Upper lobe of right lung (tissue), 1 donor: ENCODE measurements at places on chromosomes 11 and 22. TPM values are rescaled to one million over a fixed set of nuclear protein-coding genes. Genes with fewer than 3 reads are reported as not detected.

DNA sequence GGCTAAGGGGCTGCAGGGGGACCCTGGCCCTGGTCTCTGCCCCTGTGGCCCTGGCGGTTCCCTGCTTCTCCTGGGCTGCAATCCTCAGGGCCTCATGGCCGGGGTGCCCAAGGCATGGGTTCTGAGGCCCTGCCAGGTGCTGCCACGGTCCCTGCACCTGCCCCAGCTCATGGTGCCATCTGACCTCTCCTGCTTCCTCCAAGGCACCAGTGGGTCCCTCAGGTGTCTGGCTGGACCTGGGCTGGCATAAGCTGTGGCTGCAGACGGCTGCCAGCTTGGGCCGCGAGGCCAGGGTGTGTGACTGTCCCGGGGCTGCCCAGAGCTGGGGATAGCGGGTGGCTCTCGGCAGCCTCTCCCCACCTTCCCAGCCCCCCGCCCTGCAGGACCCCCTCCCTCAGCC, 2.0 kb downstream of the INS start:
- DNase-seq = no peak
- no peaks in the 10 kb centered on the region for H3K4me1 ChIP-seq
- H3K36me3 ChIP-seq = no peaks in the 10 kb centered on the region
- H3K27me3 ChIP-seq = peaks cover 30% of the 10 kb centered on the region
- no peak overlapping the region for H3K4me3 ChIP-seq

GRCh38 chr22:37672206-37672919, 3.1 kb upstream of the LGALS1 start:
- no peak for DNase-seq
- no peaks in the 10 kb centered on the region for H3K36me3 ChIP-seq
- H3K4me1 ChIP-seq = peaks cover 32% of the 10 kb centered on the region
- H3K4me3 ChIP-seq = no peak overlapping the region

- peaks cover 7% of the 10 kb centered on the region for H3K4me1 ChIP-seq
- H3K27me3 ChIP-seq = no peaks in the 10 kb centered on the region
- DNase-seq = no peak
- H3K36me3 ChIP-seq = peaks cover 53% of the 10 kb centered on the region
- no peak overlapping the region for H3K27ac ChIP-seq
These were observed 22.2 kb downstream of the TREH start for GRCh38 chr11:118657238-118657637.

DNA sequence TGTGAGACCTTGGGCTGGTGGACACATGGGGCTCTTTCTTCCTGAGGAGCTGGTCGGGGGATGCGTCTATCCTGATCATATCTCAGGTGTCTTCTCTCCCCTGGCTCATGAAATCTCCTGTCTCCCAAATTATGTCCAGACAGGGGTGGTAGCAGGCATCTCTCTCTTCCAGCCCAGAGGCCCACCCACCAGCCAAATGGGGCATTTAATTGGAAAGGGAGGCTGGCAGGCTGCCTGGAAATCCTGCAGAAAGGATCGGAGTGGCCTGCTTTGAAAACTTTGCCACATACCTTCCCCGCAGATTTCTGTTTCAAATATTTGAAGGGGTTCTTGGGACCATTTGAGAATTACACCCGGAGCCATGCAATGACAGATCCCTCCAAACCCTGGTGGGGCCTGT, 37.4 kb downstream of the SMIM38 start:
- H3K36me3 ChIP-seq = no peaks in the 10 kb centered on the region
- H3K27me3 ChIP-seq = no peaks in the 10 kb centered on the region
- no peaks in the 10 kb centered on the region for H3K4me1 ChIP-seq

The MMP27 gene
- total RNA-seq = not detected

The DNHD1 gene
- 14.5 TPM for total RNA-seq

The CAPN5 gene
- total RNA-seq = 6.5 TPM

DNA sequence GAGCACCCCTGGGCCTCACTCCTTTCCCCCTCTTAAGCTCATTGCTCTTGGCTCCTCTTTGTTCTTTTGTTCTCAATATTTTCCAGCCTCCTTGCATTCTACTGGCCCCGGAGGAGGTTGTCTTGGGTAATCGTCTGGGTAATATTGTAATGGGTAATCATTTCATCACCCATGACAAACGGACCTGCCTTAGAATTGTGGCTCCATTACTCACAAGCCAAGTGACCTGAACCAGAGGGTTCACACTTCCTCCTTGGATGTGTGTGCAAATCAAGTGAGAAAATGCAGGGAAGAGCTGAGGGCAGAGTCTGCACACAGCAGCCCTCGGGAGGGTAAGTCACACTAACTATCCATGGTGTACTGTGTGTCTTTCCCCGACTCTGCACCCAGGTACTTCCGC, 305.0 kb downstream of the BUD13 start:
- no peaks in the 10 kb centered on the region for H3K36me3 ChIP-seq
- H3K4me3 ChIP-seq = no peak overlapping the region
- H3K4me1 ChIP-seq = no peaks in the 10 kb centered on the region
- no peak overlapping the region for H3K27ac ChIP-seq
- no peaks in the 10 kb centered on the region for H3K27me3 ChIP-seq

The SHANK2 gene
- 62.5 TPM for total RNA-seq

DNA sequence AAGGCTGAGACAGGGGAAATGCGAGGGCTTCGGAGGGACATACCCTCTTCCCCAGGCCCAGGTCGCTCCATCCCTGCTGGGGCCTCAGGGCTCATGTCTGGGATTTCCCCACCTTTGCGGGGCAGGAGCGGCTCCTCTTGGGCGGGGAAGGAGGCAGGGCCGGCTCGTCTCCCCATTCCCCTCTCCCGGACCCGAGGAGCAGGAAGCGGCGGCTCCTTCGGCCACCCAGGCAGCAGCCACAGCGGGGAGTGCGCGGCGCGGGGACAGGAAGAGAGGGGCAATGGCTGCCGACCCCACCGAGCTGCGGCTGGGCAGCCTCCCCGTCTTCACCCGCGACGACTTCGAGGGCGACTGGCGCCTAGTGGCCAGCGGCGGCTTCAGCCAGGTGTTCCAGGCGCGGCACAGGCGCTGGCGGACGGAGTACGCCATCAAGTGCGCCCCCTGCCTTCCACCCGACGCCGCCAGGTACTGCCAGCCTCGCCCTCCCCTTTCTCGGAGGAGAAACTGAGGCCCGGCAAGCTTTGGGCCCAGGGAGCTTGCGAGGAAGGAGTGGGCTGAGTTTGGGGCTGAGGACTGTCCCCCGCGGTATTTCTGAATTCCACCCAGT, at the start of gene ANKK1:
Gene ANKK1 (plus strand): TSS at position 175 of the 607 bp plus-strand sequence. CDS start 106 bp downstream, at position 281.
- no peaks in the 10 kb centered on the region for H3K4me1 ChIP-seq
- no peak within 1 kb of the TSS for H3K4me3 ChIP-seq
- H3K27ac ChIP-seq = no peak within 1 kb of the TSS
- peaks cover 40% of the 10 kb centered on the region for H3K27me3 ChIP-seq

GRCh38 chr11:9748361-9748970, 84.6 kb downstream of the SWAP70 start:
- peaks cover 41% of the 10 kb centered on the region for H3K36me3 ChIP-seq
- H3K27ac ChIP-seq = peak overlapping the region; percentile 20
- no peak overlapping the region for H3K4me3 ChIP-seq

The ART1 gene
- total RNA-seq = 0.29 TPM

The TMEM258 gene
- 94.0 TPM for total RNA-seq

- no peak overlapping the region for H3K4me3 ChIP-seq
- H3K36me3 ChIP-seq = no peaks in the 10 kb centered on the region
- H3K27ac ChIP-seq = no peak overlapping the region
- H3K27me3 ChIP-seq = no peaks in the 10 kb centered on the region
These were observed 12.0 kb downstream of the PRSS23 start for GRCh38 chr11:86812322-86812670.

The TSPAN18 gene
- 46.4 TPM for total RNA-seq

- no peak for DNase-seq
- no peaks in the 10 kb centered on the region for H3K4me1 ChIP-seq
- no peaks in the 10 kb centered on the region for H3K36me3 ChIP-seq
- H3K27me3 ChIP-seq = no peaks in the 10 kb centered on the region
- no peak overlapping the region for H3K27ac ChIP-seq
These were observed 128.0 kb upstream of the ANO1 start for GRCh38 chr11:69950120-69950519.

DNA sequence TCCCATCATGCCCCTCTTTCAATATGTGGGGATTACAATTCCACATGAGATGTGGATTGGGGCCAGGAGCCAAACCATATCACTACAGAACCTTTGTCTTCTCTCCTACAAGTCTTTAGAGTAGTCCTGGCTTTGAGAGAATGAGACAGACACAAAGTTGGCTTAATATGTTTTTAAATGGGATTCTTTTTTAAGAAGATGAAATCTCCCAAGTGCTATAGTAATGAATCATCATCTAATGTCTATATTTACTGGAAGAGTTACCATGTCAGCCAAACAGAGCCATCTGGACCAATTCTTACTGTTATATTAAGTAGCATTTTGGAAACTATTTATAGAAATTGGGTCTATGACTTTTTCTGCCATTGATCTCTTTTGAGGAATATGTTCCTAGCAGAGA, 38.1 kb upstream of the CARD18 start:
- no peak overlapping the region for H3K27ac ChIP-seq
- H3K36me3 ChIP-seq = no peaks in the 10 kb centered on the region
- no peak for DNase-seq
- no peaks in the 10 kb centered on the region for H3K4me1 ChIP-seq
- H3K4me3 ChIP-seq = no peak overlapping the region

The TRIM34 gene
- 10.4 TPM for total RNA-seq

The TMEM9B gene
- 64.9 TPM for total RNA-seq

DNA sequence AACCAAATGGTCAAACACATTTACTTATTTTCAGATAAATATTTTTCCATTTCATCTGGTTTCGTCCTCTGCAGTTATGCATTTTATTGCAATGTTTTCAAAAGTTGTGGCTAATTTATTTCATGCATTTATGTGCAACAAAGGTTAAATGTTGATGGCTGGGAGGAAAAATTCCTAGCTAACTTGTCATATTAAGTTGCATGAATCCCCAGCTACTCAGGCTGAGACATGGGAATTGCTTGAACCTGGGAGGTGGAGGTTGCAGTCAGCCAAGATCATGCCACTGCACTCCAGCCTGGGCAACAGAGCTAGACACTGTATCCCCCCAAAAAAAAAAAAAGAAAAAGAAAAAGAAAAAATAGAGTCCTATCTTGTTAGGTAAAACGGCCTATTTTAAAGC, 1862.4 kb upstream of the RAG2 start:
- H3K36me3 ChIP-seq = no peaks in the 10 kb centered on the region
- no peak overlapping the region for H3K4me3 ChIP-seq
- peaks cover 14% of the 10 kb centered on the region for H3K4me1 ChIP-seq

The ANO9 gene
- 22.4 TPM for total RNA-seq

- H3K4me3 ChIP-seq = peak overlapping the region; percentile 59
- DNase-seq = no peak
- H3K27me3 ChIP-seq = no peaks in the 10 kb centered on the region
- peaks cover 6% of the 10 kb centered on the region for H3K4me1 ChIP-seq
- H3K27ac ChIP-seq = no peak overlapping the region
These were observed 889 bp upstream of the DMC1 start for GRCh38 chr22:38570779-38571364.

The A4GALT gene
- 25.7 TPM for total RNA-seq

DNA sequence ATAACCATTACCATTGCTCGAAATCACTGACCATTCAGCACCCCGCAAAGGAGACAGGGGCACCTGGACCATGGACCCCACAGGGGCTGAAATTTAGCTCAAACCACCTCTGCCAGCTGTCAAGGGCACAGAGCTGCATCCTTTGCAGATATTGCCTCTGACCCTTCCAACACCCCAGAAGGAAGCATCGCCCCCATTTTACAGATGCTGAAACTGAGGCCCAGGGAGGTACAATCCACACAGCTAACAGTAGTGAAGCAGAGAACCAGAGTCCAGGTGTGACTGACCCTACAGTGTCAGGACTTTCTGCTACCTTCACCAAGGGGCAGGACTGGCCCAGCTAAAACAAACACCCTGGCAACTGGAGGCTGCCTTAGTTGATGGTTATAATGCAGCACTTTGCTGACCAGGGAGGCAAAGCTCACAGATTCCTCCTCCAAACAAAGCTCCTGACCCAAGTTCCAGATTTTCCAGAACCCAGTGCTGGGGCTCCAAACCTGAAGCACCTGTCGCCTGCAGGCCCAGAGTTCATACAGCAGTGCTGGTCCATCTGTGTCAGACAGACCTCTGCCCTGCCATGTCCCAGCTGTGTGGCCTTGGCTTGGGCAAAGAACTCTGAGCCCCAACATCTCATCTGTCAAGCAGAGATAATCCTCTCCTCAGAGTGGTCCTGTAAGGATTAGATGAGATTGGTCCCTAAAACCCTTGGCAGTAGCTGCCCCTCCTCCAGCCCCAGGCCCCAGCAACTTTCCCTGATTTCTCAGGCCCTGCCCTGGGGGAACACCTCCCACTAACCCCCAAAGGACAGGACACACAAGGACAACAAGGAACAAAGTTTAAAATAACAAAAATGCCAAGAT, 15.2 kb upstream of the ARAP1 start:
- no peaks in the 10 kb centered on the region for H3K36me3 ChIP-seq
- no peak overlapping the region for H3K4me3 ChIP-seq

GRCh38 chr11:113119966-113120736, 158.9 kb downstream of the NCAM1 start:
- no peak overlapping the region for H3K27ac ChIP-seq
- no peaks in the 10 kb centered on the region for H3K36me3 ChIP-seq
- no peaks in the 10 kb centered on the region for H3K27me3 ChIP-seq
- H3K4me3 ChIP-seq = no peak overlapping the region
- no peak for DNase-seq
- H3K4me1 ChIP-seq = no peaks in the 10 kb centered on the region

The E2F8 gene
- 0.38 TPM for total RNA-seq

The B3GAT1 gene
- total RNA-seq = 1.2 TPM

- no peak overlapping the region for H3K4me3 ChIP-seq
- no peaks in the 10 kb centered on the region for H3K27me3 ChIP-seq
- H3K4me1 ChIP-seq = no peaks in the 10 kb centered on the region
These were observed 234.5 kb downstream of the METTL15 start for GRCh38 chr11:28342716-28343115.

The BIK gene
- 0.87 TPM for total RNA-seq

DNA sequence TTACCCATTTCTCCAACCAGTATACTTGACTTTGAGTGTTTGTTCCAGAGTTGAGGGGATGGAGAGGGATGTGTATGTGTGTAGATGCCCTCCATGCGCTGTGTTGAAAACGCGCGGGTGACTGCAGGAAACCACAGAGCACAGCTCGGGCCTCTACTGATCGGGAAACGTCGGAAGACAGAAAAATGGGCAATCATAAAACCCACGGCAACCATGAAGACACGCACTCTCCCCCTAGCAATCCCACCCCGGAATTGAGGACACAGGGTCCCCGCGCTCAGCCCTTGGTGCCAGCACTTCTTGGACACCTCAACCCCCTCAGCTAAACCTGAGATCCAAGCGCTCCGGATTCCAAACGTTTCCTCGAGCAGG, 251 bp upstream of the UQCC3 start:
- no peak for DNase-seq
- H3K27me3 ChIP-seq = no peaks in the 10 kb centered on the region
- H3K27ac ChIP-seq = peak overlapping the region; percentile 89
- H3K4me1 ChIP-seq = peaks cover 36% of the 10 kb centered on the region
- H3K36me3 ChIP-seq = peaks cover 33% of the 10 kb centered on the region
- H3K4me3 ChIP-seq = peak overlapping the region; percentile 88

GRCh38 chr11:134047586-134047999, 21.3 kb upstream of the JAM3 start:
- H3K36me3 ChIP-seq = no peaks in the 10 kb centered on the region
- no peaks in the 10 kb centered on the region for H3K27me3 ChIP-seq
- H3K27ac ChIP-seq = peak overlapping the region; percentile 11

DNA sequence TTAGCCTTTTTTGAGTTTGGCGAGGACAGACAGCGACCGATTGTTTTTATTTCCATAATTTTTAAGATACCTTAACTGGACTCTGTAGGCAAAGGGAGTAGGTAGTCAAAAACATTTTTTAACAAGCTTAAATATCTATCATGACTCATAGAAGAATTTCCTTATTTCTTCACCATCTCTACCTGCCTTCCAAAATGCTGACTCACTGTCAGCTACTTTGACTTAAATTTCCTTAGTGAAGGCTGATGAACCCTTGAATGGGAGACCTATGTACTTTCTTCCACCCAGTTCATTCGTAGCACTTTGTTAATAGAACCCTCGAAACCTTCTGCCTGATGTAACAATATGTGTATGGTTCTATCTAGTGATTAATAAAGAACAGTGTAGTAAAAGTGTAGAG, 1.1 kb upstream of the MTMR2 start:
- peaks cover 26% of the 10 kb centered on the region for H3K4me1 ChIP-seq
- peak overlapping the region; percentile 81 for H3K4me3 ChIP-seq

The CASP5 gene
- total RNA-seq = 1.9 TPM

The NLRP6 gene
- total RNA-seq = 1.7 TPM
